Stimulated activated CD8-positive, alpha-beta memory T cell treated with anti-CD3 and anti-CD28 coated beads, Interleukin-7, amount 100 ng/mL, for 48 hours (primary cell): ENCODE measurements at places on chromosomes 11 and 22.
A peak's percentile ranks its signal among the peaks of the same experiment; 100 is the strongest.

GRCh38 chr11:125345421-125346178, 150.5 kb downstream of the FEZ1 start:
- DNase-seq, result no peak

GRCh38 chr11:72336163-72336562, 92.2 kb upstream of the PHOX2A start:
- no peak for DNase-seq

- DNase-seq, result no peak
Observed at GRCh38 chr22:35995348-35995747, 33.3 kb downstream of the RBFOX2 start.

- no peak for DNase-seq
Observed at GRCh38 chr11:5285703-5286340, 15.9 kb downstream of the OR51B4 start.

- no peak for DNase-seq
Observed at GRCh38 chr11:45041596-45041995, 90.9 kb upstream of the TP53I11 start.

DNA sequence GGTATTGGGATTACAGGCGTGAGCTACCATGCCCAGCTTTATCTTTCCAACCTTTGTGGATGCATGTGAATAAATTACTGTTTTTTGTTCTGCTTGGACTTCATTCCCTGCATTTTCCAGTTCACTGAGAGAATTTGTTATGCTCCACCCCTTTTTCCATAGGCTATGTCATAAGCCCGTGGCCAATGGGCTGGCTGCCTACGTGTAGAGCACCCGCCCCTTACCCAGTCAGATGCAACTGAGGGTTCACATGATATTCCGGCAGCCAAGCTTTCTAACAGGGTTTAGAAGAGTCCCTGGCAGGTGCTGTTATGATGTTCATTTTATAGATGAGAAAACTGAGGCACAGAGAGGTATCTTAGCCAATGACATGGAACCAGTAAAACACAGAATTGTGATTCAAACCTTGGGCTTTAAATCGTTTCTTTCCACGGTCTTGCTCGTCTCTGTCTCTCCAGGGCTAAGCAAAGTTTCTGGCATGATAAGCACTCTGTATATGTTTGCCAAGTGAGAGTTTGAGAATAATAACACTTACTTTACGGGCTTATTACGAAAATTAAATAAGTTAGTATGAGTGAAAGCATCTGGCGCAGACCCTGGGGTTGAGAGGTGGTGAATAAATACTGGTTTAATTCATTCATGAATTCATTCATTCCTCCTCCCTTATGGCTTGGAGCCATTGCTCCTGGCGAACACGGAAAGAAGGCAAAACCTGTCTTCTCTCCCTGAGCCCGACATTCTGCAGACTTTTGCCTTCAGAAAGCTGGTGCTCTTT, 42.4 kb upstream of the RASD2 start:
- no peak for DNase-seq

DNA sequence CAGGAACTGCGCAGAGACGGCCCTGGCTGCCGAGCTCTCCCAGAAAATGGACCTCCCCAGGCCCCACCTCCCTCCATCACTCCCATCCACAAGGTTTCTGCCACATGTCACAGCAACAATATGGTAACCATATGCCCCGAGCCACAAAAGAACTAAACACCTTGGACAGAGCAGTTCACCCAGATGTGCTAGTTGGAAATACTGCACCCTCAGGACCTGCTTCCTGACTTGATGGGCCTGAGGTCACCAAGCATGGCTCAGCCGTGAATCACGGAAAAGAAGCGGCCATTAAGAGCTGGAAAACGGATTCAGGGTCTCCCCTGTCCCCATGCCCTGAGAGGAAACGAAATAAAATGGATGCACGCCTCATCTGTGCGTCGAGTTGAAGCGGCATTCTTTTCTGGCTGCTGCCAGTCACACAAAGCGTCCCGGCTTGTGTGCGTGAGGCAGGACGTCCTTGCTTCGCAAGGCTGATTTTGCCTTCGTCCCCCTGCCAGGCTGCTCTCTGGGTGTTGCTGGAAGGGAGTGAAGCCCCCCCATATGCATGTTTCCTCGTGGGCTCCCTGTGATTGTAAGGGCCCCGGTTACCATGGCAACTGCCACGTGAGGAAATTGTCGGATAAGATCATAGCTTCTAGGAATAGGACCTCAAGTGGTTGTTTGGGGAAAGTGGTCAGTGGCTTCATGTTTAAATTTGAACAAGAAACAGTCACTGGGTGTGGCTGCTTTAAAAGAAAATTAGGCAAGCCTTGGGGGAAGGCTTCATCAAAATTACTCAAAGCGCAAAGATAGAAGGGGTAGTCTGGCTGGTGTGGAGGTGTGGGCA, 51.7 kb downstream of the FLI1 start:
- DNase-seq, result no peak

GRCh38 chr11:19853016-19853415, 140.4 kb downstream of the NAV2 start:
- DNase-seq, result no peak

DNA sequence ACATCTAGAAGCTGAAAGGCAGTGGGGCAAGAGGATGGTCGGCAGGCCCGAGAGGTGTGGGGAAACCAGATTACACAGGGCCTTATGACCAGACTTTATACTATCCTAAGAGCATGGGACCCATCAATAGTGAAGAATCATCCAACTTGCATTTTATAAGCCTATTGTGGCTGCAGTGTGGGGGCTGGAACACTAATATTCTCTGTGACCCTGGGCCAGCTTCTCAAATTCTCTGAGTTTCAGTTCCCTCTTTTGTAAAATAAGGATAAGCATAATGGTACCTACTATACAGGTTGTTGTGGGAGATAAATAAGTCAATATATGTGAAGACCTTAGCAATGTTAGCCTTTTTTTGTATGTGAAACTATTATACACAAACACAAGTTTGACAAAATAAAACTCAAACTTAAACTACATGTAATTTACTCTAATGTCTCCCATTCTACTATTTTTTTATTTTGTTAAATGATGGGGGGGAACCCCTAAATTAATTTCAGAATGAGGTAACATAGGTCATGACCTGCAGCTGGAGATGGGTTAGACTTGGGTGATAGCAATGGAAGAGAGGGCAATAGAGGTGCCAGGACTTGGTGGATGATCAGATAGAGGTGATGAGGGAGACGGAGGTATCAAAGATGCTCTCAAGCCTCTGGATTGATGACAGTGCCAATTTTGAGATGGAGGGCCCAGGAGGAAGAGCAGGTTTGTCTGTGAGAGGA, 30.1 kb downstream of the SMCO4 start:
- DNase-seq, result no peak

DNA sequence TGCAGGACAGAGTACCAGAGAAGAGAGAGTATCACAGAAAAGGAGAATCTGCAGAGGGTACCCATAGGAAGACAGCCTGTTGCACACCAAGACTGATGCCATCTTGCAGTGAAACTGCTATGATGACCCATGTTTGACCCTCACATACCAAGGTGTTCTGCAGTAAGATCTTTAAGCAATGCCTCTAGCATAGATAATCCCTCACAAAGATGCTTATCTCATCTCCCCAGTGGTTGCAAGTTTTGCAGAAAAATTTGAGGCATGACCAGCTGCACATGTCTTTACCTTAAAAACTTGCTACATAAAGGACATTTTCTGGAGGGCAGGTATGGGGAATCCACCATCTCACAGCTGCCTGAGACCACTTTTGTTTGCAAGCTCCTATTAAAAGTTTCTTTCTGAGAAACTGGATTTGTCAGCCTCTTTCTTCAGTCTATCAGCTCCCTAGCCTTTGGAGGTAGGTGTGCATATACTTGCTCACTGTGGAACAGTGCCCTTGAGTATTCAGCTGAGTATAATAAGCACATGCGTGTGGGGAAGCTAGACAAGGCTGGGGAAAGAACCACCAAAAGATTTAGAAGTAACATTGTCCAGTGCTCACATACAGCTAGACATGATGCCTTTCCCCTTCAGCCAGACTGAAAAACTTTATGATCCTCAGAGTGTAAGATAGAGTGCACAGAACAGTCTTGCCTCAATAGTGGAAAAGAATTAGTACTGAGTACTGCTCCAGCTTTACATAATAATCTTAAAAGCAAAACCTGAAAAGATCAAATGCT, 100.3 kb upstream of the TEAD1 start:
- DNase-seq, result no peak

DNA sequence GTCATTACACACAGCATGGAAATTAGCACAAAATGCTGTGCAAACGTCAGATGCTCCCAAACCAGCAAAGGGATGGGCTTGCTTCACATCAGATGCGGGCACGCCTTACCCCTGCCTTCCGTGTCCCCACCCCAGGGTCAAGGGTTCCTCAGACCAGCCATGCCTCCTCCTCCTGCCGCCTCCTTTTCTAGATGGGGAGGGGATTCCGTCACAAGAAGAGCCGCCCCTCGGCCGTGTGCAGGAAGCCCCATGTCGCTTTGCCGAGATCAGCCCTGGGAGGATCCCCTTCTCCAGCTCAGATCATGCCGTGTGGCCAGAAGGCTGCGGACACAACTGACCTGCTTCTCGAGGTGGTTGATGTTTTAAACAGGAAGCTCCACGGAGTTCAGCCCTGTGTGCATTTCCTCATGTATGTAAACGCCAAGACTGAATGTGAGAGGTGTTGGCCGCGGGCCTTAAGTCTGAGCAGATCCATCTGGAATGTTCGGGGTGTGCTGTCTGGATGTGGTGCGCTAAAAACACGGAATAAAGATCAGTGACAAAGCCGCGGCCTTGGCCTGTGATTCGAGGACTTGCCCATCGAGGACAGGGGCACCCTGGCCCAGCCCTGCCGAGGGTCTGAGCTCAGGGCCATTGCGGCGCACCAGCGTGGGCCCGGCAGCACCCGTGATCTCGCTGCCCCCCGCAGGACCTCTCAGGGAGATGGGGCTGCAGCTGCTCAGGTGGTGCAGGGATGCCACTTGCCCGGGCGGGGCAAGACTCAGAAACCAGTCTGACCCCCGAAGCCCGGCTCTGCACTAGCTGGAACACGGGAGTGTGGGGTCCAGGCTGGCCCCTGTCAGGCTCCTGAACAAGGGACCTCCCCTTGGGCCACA, 412.9 kb downstream of the TBC1D22A start:
- no peak for DNase-seq

GRCh38 chr11:117442869-117443239, 115.2 kb downstream of the CEP164 start:
- no peak for DNase-seq

GRCh38 chr11:11969380-11970215, 38.8 kb downstream of the DKK3 start:
- no peak for DNase-seq

DNA sequence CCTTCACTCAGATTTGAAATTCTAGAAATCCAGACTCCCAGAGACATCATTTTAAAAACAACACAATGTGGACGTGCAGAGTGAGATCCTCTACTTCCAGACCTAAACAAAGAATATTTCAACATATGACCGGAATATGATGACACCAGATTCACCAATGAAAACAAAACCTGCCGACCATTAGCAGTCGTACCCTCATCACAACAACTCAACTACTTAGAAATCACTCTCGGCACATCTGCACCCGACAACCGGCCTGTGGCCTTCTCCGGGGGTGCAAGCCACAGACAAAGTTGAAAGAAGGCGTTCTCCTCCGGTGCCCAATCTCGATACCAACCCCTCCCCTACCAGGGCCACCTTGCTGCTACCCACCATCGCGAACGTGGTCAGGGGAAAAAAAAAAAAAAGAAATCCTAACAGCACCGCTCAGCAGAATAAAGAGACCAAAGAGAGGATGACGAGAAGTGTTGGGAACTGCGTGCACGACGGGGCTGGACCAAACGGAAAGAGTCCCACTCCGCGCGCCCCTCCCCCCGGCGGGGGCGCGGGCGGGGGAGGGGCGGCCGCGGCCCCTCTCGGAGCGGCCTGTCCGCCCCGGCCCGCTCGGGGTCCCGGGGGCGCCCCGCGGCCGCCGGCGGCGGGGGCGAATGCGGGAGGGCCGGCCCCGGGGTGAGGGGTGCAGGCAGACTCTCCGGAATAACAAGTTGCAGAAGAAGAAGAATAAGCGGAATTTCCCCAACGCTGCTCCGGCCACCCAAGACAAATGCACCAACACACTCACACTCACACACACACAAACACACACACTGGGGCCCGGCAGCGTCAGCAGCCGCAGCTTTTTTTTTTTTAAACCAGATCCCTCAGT, 1.7 kb downstream of the PHF21A start:
- DNase-seq, result peak; percentile 39
